ENCODE measurements at places on chromosomes 1 and 21. TPM values are rescaled to one million over a fixed set of nuclear protein-coding genes. Genes with fewer than 3 reads are reported as not detected.

DNA sequence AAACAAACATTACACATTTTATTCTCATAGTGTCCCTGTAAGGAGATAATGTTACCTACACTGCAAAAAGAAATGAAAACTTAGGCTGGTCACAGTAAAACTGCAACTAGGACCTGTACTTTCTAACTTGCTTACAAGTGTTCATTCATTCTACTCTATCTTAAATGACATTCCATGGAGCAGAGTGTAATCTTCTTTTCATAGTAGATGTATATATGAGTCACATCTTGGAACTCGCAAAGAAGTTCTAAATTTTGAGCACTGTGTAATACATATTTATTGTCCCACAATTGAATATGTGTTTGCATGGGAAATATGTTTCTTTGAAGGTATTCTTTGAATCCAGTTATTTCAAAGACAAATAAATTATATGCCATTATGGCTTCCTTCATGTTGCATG, 1258.5 kb upstream of the ADGRL2 start:
- H3K4me1 ChIP-seq, result peaks cover 4% of the 10 kb centered on the region
- H3K36me3 ChIP-seq, result no peaks in the 10 kb centered on the region
- H3K4me3 ChIP-seq, result no peak overlapping the region

DNA sequence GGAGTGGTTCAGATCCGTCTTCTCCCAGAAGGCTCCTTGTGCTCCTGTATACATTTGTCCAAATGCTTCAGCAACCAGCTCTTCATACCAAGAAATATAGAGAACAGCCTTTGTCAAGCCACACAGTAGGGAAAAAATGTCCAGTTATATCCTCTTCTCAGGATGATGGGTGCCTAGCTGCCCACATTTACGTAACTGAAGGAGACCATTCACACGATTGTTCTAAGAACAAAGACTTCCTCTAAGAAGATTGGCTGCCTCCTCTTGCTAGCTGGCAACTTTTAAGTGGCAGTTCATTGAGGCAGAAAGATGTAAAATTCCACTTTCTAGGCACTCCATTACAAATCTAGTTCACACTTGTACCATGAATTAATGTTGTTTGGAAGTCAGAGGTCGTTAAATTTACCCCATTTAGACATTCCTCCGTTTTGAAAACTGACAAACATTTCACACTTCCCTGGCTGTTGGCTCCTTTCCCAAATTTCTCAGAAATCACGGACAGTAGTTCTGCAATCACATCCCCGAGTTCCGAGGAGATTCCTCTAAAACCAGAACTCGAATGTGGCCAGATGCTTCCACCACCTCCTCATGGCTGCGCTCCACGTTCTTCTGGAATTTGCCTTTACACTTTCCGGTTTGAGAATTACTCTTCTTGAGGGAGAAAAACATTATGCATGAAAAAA, 45.6 kb upstream of the CSF1 start:
- H3K27ac ChIP-seq, result no peak overlapping the region
- no peak for DNase-seq
- no peak overlapping the region for H3K4me3 ChIP-seq
- H3K4me1 ChIP-seq, result no peaks in the 10 kb centered on the region
- H3K27me3 ChIP-seq, result no peaks in the 10 kb centered on the region
- no peaks in the 10 kb centered on the region for H3K36me3 ChIP-seq

CD1D gene
- 1.1 TPM for total RNA-seq

CHI3L2 gene
- total RNA-seq, result not detected
